CD4-positive, alpha-beta T cell treated with Interleukin-15 for 4 hours (primary cell): ENCODE measurements at places on chromosomes 2 and 18.

- no peak for DNase-seq
These were observed 9.8 kb upstream of the INO80D start for GRCh38 chr2:206095536-206096332.

- no peak for DNase-seq
These were observed 46.0 kb downstream of the TMEFF2 start for GRCh38 chr2:192148620-192149321.

DNA sequence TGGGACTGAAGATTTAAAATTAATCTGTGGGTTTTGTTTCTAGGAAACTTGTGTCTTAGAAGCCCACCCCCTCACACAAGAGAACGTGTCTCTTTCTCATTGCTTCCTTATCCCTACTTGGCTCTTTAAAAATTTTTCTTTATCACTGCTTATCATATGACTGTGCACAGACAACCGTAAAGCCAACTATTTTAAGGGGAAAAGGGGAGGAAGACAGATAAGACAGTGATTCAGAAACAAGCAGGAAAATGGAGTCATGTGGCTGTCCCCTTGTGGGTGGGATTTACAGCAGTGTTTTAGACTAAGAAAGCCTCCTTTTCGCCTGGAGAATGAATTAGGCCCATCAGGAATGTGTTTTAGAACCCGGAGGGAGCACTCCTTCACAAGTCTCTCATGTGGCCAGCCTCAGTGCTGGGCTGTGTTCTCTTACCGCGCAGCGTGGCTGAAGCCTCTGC lies 17.6 kb downstream of the PRKCE start:
- no peak for DNase-seq

- DNase-seq = no peak
These were observed 26.9 kb downstream of the ACADL start for GRCh38 chr2:210198326-210198725.

- no peak for DNase-seq
These were observed 158.3 kb upstream of the CAVIN2 start for GRCh38 chr2:192005211-192005610.

DNA sequence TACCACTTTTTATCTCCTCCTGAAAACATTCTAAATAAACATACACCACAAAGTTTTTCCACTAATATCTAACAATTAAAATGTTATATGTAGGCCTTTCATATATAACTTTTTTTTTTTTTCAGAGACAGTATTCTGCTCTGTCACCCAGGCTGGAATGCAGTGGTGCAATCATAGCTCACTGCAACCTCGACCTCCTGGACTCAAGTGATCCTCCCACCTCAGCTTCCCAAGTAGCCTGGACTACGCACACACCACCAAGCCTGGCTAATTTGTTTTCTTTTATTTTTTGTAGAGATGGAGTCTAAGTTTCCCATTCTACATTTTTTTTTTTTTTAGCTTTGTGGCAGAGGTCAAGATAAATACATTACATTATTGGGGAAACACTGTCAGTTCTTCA lies 1612.6 kb upstream of the NXPH2 start:
- no peak for DNase-seq

DNA sequence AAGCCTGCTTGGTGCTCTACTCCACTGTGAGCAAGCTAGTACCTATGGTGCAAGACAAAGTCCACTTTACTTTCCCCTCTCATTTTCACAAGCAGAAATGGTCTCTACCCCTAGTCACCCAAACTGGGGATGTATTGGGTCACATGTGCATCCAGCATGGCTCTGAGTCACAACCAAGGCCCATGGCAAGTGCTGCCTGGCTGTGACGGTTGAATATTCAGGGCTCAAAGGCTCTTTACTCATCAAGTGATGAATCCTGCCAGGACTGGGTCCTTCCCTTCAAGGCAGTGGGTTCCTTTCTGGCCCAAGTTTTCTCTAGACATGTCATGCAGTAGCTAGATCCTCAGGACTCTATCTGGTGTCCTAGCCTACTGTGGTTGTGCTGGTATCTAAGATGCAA lies 311.5 kb downstream of the DLGAP1 start:
- no peak for DNase-seq

- DNase-seq = no peak
These were observed 123.1 kb upstream of the ARL4C start for GRCh38 chr2:234620018-234620417.

DNA sequence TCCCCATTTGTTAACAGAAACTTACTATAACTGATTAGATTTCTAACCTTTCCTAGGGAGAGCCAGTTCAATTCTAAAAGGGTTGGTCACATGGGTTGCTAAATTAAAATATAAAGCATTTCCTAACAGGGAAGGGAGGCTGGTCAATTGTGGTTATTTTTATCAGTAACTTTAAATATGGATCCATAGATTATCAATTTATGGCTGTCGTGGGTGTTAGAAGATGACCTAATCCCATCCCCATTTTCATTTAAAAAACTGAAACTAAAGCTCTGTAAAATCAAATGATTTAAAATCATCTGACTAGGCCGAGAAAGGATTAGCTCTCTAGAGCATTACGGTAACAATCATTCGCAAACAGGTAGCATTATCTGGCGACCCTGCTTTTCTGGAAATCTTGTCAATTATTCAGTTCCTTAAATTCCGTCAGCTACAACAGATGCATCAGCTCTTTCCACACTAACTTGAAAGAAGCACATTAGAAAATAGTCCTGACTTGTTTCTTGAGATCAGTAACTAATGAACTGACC lies 953 bp upstream of the HNRNPA3 start:
- DNase-seq = no peak

GRCh38 chr2:25981596-25982272 lies 563 bp downstream of the KIF3C start:
- DNase-seq = peak; percentile 3

DNA sequence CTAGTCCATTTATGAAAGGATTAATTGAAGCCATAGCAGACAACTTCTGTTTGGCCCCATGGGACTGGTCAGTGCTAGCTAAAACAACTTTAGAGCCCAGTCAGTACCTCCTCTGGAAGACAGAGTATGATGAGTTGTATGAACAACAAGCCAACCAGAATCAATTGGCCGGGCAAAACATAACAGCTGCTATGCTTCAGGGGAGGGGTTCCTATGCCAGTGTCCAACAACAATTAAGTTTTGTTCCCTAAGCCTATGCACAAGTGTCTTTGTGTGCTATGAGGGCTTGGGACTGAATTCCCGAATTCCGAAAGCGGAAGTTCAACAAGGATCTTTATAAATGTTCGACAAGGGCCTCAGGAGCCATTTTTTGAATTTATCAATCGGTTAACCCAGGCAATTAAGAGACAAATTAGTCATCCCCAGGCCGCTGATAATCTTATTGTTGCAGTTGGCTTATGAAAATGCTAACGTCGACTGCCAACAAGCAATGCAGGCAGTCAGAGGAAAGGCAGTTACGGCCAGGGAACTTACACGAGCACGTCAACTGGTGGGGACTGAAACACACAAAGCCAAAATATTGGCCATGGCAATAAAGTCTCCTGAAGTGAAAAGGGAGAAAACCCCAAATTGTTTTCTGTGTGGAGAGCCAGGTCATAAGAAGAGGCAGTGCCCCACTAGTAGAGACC lies 57.9 kb downstream of the ZNF638 start:
- DNase-seq = no peak

DNA sequence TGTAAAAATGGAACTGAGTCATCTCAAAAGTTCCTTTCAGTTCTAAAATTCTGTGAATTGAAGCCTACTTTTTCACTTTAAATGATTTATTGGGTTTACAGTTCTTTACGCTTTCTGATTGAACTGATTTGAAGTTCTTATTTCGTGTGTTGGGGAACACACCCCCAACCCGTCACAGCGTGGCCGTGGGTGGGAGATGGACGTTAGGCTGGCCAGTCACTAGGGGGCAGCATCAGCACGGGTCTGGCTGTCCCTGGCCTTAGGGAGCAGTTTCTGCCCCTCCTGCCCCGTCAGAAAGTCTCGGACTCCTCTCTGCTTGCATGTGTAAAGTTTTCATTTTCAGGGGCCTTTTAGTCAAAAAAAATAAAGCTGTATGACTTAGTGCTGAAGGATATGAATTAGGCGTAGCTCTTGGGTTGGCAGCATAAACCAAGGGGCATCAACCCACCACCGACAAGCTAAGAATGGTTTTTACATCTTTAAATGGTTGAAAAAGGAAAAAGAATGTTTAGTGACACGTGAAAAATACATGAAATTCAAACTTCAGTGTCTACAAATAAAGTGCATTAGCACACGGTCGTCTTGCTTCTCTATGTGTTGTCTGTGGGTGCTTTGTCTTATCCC lies 63.4 kb downstream of the ZCCHC2 start:
- DNase-seq = peak; percentile 69

- DNase-seq = no peak
These were observed 3.2 kb downstream of the SERPINB13 start for GRCh38 chr18:63590373-63590772.

DNA sequence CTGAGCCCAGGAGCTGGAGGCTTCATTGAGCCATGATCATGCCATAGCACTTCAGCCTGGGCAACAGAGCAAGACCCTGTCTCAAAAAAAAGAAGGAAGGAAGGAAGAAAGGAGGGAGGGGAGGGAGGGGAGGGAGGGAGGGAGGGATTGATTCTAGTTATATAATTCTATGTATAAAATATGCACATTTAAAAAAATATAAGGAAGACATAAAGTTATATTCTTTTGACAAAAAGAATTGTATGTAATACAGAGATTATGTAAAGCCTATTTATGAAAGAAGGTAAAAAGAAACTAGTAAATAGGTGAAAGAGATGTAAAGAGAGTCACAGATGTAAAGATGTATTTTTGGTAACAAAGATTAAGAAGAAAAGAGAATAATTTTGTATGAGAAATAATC lies 17.6 kb downstream of the TMSB10 start:
- no peak for DNase-seq

GRCh38 chr18:58894930-58895329 lies 30.3 kb downstream of the ZNF532 start:
- DNase-seq = no peak

GRCh38 chr2:241974096-241974495 lies 104.6 kb downstream of the RTP5 start:
- DNase-seq = no peak

- DNase-seq = no peak
These were observed 314.1 kb upstream of the TRIB2 start for GRCh38 chr2:12402440-12403139.

- DNase-seq = no peak
These were observed 41.1 kb downstream of the LIMS1 start for GRCh38 chr2:108575132-108575966.

- no peak for DNase-seq
These were observed 63.1 kb upstream of the MCFD2 start for GRCh38 chr2:46978723-46979122.

DNA sequence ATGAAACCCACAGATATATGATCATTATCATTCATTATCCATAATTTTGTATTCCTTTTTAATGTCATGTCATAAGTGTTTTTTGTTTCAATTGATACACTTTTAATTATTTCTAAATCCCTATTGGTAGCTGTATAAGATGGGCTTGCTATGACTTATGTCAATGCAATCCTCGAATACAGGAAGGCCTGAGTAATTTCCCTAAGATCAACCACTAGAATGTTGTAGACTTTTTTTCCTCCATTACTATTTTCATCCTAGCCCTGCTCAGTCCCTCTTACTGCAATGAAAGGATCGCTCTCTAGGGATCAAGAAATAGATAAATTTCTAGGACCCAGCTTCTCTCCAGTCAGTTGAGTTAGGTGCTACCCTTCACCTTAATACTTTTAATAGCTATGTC lies 186.3 kb downstream of the KCNE4 start:
- no peak for DNase-seq

- no peak for DNase-seq
These were observed 113.7 kb upstream of the CREB1 start for GRCh38 chr2:207416111-207416510.

GRCh38 chr18:9494778-9495331 lies 19.5 kb downstream of the RALBP1 start:
- DNase-seq = peak; percentile 1

DNA sequence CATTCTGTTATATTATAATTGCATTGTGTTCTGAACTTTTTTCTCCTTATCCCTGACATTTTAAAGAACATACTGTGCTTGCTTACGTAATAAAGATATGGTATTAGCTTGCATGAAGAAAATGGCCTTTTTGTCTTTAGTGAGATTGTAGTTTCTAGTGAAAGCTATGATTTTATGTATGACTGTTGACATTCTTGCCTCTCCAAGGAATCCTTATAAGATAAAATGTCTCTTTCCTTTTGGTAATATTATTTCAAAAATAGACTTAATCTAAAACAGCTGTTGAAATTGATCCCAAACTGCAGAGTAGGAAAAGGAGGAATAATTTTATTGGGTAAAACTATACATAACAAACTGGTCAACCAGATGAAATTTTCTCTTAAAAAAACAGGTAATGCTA lies 40.8 kb upstream of the CCDC102B start:
- DNase-seq = no peak

DNA sequence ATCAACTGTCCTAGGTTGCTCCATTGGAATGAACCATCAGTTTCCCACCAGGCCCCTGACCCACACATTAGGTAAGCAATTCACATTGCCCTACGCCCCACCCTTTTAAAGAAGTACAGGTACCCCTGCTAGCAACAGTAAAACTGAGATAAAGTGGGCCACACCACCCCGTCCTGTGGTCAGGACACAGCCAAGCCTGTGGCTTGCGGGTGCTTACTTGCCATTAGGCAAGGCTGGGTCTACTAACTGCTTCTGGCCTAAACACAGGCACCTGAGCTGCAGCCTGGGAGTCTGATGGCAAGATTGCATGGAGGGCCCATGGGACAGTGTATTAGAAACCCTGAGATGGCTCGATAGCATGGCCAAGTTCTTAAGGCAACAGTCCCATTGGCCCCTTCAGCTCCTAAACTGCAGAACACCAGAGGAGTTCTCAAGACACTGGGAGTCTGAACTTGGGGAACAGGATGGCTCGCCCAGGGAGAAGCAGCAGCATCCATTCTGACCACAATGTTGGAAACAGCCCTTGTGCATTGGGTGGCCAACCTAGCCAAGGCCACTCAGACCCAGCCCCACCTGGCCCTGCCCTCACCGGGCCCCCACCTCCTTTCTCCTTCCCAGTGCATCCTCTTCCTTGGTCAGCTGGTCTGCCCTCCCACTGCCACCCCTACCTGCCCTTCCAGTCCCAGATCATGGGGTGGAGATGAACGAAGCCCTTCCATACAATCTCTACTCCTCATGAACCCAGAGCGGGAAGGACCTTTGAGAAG lies 177.1 kb downstream of the TNS1 start:
- no peak for DNase-seq

DNA sequence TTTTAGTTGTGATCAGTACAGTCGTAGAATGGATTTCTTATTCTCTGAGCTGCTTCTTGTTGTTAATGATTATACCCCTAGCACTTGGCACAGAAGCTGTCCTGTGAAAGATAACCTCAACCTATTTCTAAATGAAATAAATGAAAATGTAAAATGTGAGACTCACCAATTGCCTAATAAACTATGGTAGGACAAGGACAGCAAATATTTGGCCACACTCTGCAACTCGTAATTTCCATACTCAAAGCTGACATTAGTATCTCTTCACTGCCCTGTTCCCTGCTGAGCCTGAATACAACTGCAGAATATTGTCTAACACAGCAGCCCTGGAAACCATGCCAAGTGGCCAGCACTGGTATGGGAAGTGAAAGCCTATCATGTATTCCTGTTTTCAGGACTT lies 34.5 kb downstream of the TMEM182 start:
- DNase-seq = no peak
